Muscle of leg (tissue), 16 donors: ENCODE measurements at places on chromosomes 13 and 19. TPM values are rescaled to one million over a fixed set of nuclear protein-coding genes. Genes with fewer than 3 reads are reported as not detected.

Gene YJEFN3
- 1.6 TPM for total RNA-seq

Gene NOTCH3
- total RNA-seq = 63.1 TPM

Gene ZNF728
- not detected for total RNA-seq

DNA sequence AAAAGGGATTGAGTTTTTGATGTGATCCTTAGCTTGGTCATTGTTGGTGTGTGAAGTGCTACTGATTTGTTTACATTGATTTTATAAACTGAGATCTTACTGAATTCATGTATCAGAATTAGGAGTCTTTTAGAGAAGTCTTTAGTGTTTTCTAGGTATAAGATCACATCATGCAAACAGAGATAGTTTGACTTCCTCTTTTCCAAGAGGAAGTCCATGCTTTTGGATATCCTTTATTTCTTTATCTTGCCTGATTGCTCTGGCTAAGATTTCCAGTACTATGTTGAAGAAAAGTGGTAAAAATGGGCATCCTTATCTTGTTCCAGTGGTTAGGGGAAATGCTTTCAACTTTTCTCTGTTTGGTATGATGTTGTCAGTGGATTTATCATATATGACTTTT lies 561.2 kb upstream of the SLITRK1 start:
- H3K4me1 ChIP-seq = no peaks in the 10 kb centered on the region
- H3K4me3 ChIP-seq = no peak overlapping the region
- no peak for DNase-seq
- H3K36me3 ChIP-seq = no peaks in the 10 kb centered on the region
- no peaks in the 10 kb centered on the region for H3K27me3 ChIP-seq

DNA sequence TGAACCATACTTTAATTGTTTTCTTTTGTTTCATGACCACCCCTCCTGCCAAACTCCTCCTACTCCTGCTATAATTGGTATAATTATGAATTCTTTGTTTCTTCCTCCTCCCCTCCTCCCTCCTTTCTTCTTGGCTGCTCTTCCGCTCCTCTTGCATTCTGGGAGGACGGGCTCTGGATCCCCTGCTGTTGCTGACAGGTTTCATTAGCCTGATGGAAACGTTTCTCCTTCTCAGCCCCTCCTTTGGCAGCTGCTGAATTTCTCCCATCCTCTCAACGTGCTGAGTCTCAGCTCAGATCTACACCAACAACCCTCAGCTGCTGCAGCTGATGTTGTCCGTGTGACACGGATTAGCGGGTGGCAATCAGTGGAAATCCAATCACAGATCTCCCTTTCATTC lies 97.1 kb upstream of the UBAC2 start:
- H3K27ac ChIP-seq = no peak overlapping the region
- peaks cover 2% of the 10 kb centered on the region for H3K27me3 ChIP-seq
- peaks cover 8% of the 10 kb centered on the region for H3K4me1 ChIP-seq

Gene MUC16
- total RNA-seq = not detected

GRCh38 chr13:95552539-95553441 lies at the start of gene CLDN10:
TSS of gene CLDN10 (plus strand) at chr13:95552720. CDS start at chr13:95552754, 34 bp downstream.
- DNase-seq = peak; percentile 26
- H3K27ac ChIP-seq = no peak within 1 kb of the TSS
- H3K4me3 ChIP-seq = peak within 1 kb of the TSS; percentile 27
- peaks cover 12% of the 10 kb centered on the region for H3K4me1 ChIP-seq

DNA sequence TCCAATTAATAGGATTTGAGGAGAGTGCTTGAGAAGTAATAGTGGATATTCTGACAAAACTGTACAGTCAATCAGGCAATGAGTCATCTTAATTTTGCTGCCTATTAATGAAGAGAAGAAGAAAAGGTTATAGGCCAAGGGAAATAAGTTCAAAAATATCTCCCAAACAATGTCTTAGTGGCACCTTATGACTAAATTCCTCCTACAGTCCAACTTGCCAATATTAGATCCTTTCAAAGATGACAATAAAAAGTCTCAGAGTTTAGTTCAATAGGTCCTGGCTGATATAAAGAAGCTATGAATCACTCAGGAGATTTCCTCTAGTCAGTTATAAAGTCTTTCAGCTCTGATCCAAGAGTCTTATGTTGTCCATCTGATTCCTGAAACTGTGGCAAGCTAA lies 27.9 kb downstream of the UGGT2 start:
- DNase-seq = no peak
- H3K4me3 ChIP-seq = no peak overlapping the region
- no peaks in the 10 kb centered on the region for H3K4me1 ChIP-seq
- H3K27ac ChIP-seq = no peak overlapping the region
- peaks cover 6% of the 10 kb centered on the region for H3K36me3 ChIP-seq

DNA sequence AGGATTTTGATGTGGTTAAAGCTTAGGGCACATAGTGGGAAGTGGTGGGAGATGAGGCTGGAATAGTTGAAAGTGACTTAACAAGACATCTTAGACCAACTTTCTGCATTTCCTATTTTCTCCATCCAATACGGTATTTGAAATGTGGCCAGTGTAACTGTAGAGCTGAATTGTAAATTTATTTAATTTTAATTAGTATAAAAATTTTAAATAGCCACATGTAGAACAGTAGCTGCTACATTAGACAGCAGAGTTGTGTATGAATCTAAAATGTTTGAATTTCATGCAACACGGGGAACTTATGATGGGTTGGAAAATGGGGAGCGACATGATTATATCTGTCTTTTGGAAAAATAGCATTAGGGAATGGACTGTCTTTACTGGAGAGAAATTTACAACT lies 7.1 kb upstream of the SCEL start:
- DNase-seq = no peak
- H3K27ac ChIP-seq = no peak overlapping the region
- no peaks in the 10 kb centered on the region for H3K36me3 ChIP-seq
- H3K4me3 ChIP-seq = no peak overlapping the region
- no peaks in the 10 kb centered on the region for H3K27me3 ChIP-seq

- H3K27me3 ChIP-seq = no peaks in the 10 kb centered on the region
- H3K36me3 ChIP-seq = no peaks in the 10 kb centered on the region
- no peak overlapping the region for H3K4me3 ChIP-seq
- no peak overlapping the region for H3K27ac ChIP-seq
- H3K4me1 ChIP-seq = peaks cover 16% of the 10 kb centered on the region
Measured at GRCh38 chr13:27120011-27120410, 51.6 kb downstream of the USP12 start.

GRCh38 chr13:100532836-100533435 lies 55.7 kb downstream of the GGACT start:
- H3K4me1 ChIP-seq = no peaks in the 10 kb centered on the region
- H3K4me3 ChIP-seq = no peak overlapping the region
- H3K27me3 ChIP-seq = peaks cover under 1% of the 10 kb centered on the region
- no peak for DNase-seq
- H3K27ac ChIP-seq = no peak overlapping the region

DNA sequence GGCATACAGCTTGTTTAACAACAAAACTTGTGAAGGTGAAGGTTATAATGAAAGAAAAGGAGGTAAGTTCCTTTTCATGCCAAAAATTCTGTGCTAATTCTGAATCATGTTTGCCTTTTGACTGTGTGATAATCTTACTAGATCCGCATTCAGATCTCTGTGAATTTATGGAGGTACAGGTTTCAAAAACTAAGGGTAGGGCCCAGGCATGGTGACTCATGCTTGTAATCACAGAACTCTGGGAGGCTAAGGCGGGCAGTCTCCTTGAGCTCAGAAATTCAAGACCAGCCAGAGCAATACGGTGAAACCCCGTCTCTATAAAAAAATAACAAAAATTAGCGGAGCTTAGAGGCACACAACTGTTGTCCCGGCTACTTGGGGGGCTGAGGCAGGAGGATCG lies 45.9 kb downstream of the PCDH9 start:
- H3K4me3 ChIP-seq = no peak overlapping the region
- H3K36me3 ChIP-seq = no peaks in the 10 kb centered on the region
- H3K27me3 ChIP-seq = no peaks in the 10 kb centered on the region
- no peaks in the 10 kb centered on the region for H3K4me1 ChIP-seq
- DNase-seq = no peak
- H3K27ac ChIP-seq = no peak overlapping the region

GRCh38 chr19:32067685-32068084 lies 277.7 kb upstream of the ZNF507 start:
- H3K27me3 ChIP-seq = peaks cover 2% of the 10 kb centered on the region
- H3K27ac ChIP-seq = no peak overlapping the region
- no peak for DNase-seq
- no peaks in the 10 kb centered on the region for H3K4me1 ChIP-seq
- H3K36me3 ChIP-seq = no peaks in the 10 kb centered on the region

DNA sequence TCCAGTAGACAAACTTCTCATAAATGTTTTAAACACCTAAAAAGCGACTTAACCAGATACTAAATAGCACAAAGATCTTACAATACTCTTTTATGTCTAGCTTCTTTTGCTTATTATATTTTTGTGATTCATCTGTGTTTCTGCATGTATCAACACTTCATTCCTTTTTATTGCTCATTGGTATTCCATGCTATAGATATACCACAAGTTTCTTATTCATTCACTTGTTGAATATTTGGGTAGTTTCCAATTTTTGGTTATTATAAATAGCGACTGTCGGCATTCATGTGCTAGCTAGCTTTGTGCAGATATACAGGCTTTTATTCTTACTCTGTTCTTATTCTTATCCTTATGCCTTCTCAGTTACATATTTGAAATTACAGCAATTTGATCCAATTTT lies 50.0 kb upstream of the RGCC start:
- no peaks in the 10 kb centered on the region for H3K4me1 ChIP-seq
- DNase-seq = no peak
- no peaks in the 10 kb centered on the region for H3K36me3 ChIP-seq
- no peaks in the 10 kb centered on the region for H3K27me3 ChIP-seq
- no peak overlapping the region for H3K4me3 ChIP-seq

- H3K4me3 ChIP-seq = no peak overlapping the region
- no peaks in the 10 kb centered on the region for H3K36me3 ChIP-seq
- H3K27ac ChIP-seq = no peak overlapping the region
- DNase-seq = no peak
- no peaks in the 10 kb centered on the region for H3K27me3 ChIP-seq
Measured at GRCh38 chr13:106522898-106523525, 12.4 kb downstream of the EFNB2 start.

- no peak overlapping the region for H3K4me3 ChIP-seq
- H3K27me3 ChIP-seq = peaks cover 13% of the 10 kb centered on the region
- H3K27ac ChIP-seq = no peak overlapping the region
- H3K4me1 ChIP-seq = peaks cover 9% of the 10 kb centered on the region
Measured at GRCh38 chr13:40170091-40170490, 496.4 kb downstream of the FOXO1 start.

DNA sequence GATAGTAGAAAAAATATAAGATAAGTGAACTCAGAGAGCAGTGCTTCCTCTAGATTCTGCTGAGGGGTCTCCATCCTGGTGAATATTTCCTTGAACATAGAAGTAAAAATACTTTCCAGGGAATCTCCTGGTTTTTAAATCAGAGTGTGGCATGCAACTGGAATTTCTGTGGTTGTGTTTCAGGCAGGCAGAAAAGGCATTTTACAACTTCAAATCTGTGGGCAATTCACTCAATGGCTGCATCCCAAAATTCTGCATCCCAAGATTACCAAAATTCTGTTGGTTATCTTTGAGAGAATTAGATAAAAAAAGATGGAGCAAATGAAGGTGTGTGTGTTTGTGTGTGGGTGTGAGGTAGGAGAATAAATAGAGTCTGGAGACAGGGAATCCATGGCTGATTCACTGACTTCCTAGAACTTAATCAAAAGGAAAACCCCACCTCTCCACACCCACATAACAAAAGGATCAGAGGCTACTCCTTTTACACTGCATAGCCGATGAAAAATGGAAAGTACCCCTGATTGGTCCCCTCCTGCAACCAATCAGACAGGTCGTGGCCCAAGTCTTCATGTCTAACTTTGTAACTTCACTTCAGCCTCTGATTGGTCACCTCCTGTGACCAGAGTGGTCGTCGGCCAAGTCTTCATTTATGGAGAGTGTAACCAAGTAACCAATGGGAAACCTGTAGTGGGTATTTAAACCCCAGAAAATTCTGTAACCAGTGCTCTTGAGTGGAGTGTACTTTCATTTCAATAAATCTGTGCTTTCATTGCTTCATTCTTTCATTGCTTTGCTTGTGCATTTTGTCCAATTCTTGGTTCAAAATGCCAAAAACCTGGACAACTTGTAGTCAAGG lies 112.8 kb downstream of the DLEU7 start:
- H3K27ac ChIP-seq = no peak overlapping the region
- peaks cover 3% of the 10 kb centered on the region for H3K4me1 ChIP-seq
- H3K27me3 ChIP-seq = no peaks in the 10 kb centered on the region
- no peak overlapping the region for H3K4me3 ChIP-seq

GRCh38 chr13:39297023-39297422 lies 258.8 kb downstream of the NHLRC3 start:
- H3K4me1 ChIP-seq = no peaks in the 10 kb centered on the region
- DNase-seq = no peak
- H3K27me3 ChIP-seq = no peaks in the 10 kb centered on the region
- no peaks in the 10 kb centered on the region for H3K36me3 ChIP-seq
- no peak overlapping the region for H3K4me3 ChIP-seq
- no peak overlapping the region for H3K27ac ChIP-seq

- no peak for DNase-seq
- H3K36me3 ChIP-seq = peaks cover 88% of the 10 kb centered on the region
- H3K4me1 ChIP-seq = no peaks in the 10 kb centered on the region
Measured at GRCh38 chr19:10688545-10689280, 12.5 kb upstream of the QTRT1 start.
